Epithelial cell of umbilical artery (primary cell): ENCODE measurements at places on chromosomes 11 and 22. TPM values are rescaled to one million over a fixed set of nuclear protein-coding genes. Genes with fewer than 3 reads are reported as not detected.

Gene MAP6
- under 0.01 and 0.15 TPM in 2 replicates for total RNA-seq

Gene NAV2
- 2.6 and 4.9 TPM in 2 replicates for total RNA-seq

Gene CCDC82
- 19.2 and 21.7 TPM in 2 replicates for total RNA-seq

Gene AQP11
- total RNA-seq, result 0.30 and 0.32 TPM in 2 replicates

Gene OR6A2
- total RNA-seq, result under 0.01 and 0.46 TPM in 2 replicates

Gene LMNTD2
- total RNA-seq, result 0.30 and 0.65 TPM in 2 replicates

Gene ACRV1
- total RNA-seq, result not detected in 2 replicates

Gene MED19
- 19.5 and 19.8 TPM in 2 replicates for total RNA-seq

Gene FOXRED2
- total RNA-seq, result 3.9 and 4.9 TPM in 2 replicates

Gene PES1
- total RNA-seq, result 88.4 and 105 TPM in 2 replicates

Gene OR51F1
- not detected in 2 replicates for total RNA-seq

Gene FGF19
- not detected in 2 replicates for total RNA-seq

Gene PGR
- total RNA-seq, result under 0.01 TPM in 2 replicates

Gene NDUFA6
- total RNA-seq, result 58.5 and 74.8 TPM in 2 replicates

Gene MN1
- 0.32 and 0.46 TPM in 2 replicates for total RNA-seq

Gene SLC36A4
- 9.4 and 10.1 TPM in 2 replicates for total RNA-seq

Gene PTGDR2
- total RNA-seq, result not detected in 2 replicates

Gene CLDN5
- total RNA-seq, result 569 and 1,366 TPM in 2 replicates

Gene ATP5MG
- total RNA-seq, result 52.9 and 155 TPM in 2 replicates

Gene TRPC6
- total RNA-seq, result under 0.01 TPM in 1 of 2 replicates, not detected in the other

Gene CABP4
- total RNA-seq, result 0.65 and 1.4 TPM in 2 replicates

Gene RASSF7
- 10.2 and 14.3 TPM in 2 replicates for total RNA-seq

Gene LARGE2
- under 0.01 TPM in 1 of 2 replicates, not detected in the other for total RNA-seq

Gene PRG2
- total RNA-seq, result 0.30 TPM in 1 of 2 replicates, not detected in the other

Gene ARHGAP20
- total RNA-seq, result 0.97 and 2.4 TPM in 2 replicates

Gene PHF5A
- total RNA-seq, result 117 and 128 TPM in 2 replicates

Gene PKP3
- 0.15 and 0.32 TPM in 2 replicates for total RNA-seq

Gene ELF5
- not detected in 2 replicates for total RNA-seq

Gene PLA2G3
- 0.65 and 0.76 TPM in 2 replicates for total RNA-seq

Gene CASP5
- not detected in 2 replicates for total RNA-seq

Gene NFRKB
- 19.1 and 20.1 TPM in 2 replicates for total RNA-seq

Gene ARHGAP42
- total RNA-seq, result 1.8 and 2.3 TPM in 2 replicates

Gene SAA1
- total RNA-seq, result not detected in 2 replicates

Gene TMEM191B
- total RNA-seq, result 0.15 TPM in 1 of 2 replicates, not detected in the other

Gene OR8G1
- total RNA-seq, result not detected in 2 replicates

Gene GNAZ
- 1.4 and 2.6 TPM in 2 replicates for total RNA-seq

Gene MTCH2
- total RNA-seq, result 95.2 and 124 TPM in 2 replicates

Gene PLEKHB1
- 0.61 TPM in 1 of 2 replicates, not detected in the other for total RNA-seq

Gene IFTAP
- 40.3 and 45.4 TPM in 2 replicates for total RNA-seq

Gene PRODH
- not detected in 2 replicates for total RNA-seq

Gene ELFN2
- under 0.01 TPM in 2 replicates for total RNA-seq

Gene SH3BP1
- total RNA-seq, result 1.3 and 2.4 TPM in 2 replicates

Gene INSC
- not detected in 2 replicates for total RNA-seq

Gene HORMAD2
- total RNA-seq, result not detected in 2 replicates

Gene TUBA8
- total RNA-seq, result 6.5 and 6.8 TPM in 2 replicates

Gene GGT1
- 0.30 and 0.32 TPM in 2 replicates for total RNA-seq

Gene PATE2
- 0.32 TPM in 1 of 2 replicates, not detected in the other for total RNA-seq

Gene C11orf16
- total RNA-seq, result not detected in 2 replicates

Gene NNMT
- total RNA-seq, result 457 and 588 TPM in 2 replicates

Gene SAA4
- not detected in 2 replicates for total RNA-seq

Gene CNTF
- total RNA-seq, result 0.97 and 1.8 TPM in 2 replicates
